ENCODE measurements at places on chromosomes 6 and 20.

DNA sequence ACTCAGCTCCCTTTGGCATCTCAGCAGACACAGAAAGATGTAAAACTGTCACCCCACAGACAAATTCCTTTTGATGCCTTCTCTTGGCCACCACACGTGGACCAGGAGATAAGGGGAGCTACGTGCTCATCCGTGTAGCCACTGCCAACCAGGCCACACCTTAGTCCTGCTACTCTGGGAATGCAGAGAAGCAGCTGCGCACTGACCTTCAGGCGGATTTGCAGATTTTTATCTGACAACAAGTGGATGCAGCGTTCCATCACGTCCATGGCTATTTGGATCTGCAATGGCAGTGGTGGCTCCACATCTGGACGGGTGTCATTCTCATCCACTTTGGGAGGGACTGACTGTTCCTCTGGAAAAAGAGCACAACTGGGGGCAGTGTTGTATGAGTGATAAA is 30.8 kb downstream of the TTI1 start:
- no peak for DNase-seq

GRCh38 chr6:33967966-33968724 is 164.3 kb upstream of the MLN start:
- no peak for DNase-seq

- no peak for DNase-seq
Measured at GRCh38 chr6:3899970-3900439, 50.8 kb downstream of the FAM50B start.

- no peak for DNase-seq
Measured at GRCh38 chr6:154605178-154605881, 94.8 kb upstream of the CNKSR3 start.

GRCh38 chr20:32336918-32337347 is 21.2 kb upstream of the ASXL1 start:
- no peak for DNase-seq

DNA sequence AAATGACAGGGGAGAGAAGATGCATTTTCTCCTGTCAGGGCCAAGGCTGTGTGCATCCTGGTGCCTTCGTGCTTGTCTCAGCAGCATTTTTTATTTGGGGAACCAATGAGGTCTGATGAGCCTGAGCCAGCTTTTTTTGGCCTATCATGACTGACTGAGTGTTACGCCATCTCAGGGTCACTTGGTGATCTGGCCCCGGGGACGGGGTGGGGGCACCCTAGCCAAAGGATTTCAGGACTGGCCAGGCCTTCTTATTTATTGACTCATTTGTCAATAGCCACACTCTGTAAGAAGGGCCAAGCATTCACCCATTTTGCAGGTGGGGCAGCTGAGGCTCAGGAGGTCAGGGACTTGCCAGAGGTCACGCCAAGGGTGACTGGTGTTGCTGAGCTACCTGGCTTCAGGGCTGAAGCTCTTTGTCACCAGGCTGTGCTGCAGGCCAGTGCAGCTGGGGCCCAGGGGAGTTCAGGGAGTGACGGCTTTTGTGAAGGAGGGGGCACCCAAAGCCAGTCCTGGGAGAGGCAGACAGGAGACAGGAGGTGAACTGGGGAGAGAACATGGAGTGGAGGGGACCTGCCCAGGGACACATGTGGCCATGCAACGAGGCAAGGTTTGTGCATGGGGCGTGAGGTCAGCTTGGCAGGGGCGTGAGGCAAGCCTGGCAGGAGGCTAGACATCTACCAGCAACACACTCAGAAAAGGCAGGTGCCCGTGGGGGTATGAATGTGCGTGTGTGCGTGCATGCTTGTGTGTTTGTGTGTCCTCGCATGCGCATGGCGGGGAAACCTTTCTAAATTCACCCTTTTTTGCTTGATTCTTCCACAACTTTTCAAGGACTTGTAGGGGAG is 31.1 kb downstream of the VSTM2L start:
- no peak for DNase-seq

DNA sequence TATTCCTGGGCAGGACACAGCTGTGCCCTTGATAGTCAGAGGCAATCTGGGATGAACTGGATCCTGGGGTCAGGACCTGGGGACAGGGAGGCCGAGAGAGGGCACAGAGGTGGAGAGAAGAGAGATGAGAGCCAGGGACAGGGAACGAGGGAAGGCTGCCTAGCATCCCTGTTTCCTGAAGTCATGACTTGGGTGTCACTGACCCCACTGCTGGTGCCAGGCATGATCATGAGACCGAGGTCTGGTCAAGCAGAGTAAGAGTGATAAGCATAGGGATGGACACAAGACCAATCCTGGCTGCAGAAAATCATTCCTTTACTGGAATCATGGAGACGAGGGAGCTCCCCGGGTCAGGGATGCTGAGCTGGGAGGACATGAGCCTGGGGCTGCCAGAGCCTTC is 36.1 kb downstream of the FAM110A start:
- DNase-seq: no peak

- DNase-seq: no peak
Measured at GRCh38 chr20:1694672-1695071, 37.1 kb upstream of the SIRPG start.

DNA sequence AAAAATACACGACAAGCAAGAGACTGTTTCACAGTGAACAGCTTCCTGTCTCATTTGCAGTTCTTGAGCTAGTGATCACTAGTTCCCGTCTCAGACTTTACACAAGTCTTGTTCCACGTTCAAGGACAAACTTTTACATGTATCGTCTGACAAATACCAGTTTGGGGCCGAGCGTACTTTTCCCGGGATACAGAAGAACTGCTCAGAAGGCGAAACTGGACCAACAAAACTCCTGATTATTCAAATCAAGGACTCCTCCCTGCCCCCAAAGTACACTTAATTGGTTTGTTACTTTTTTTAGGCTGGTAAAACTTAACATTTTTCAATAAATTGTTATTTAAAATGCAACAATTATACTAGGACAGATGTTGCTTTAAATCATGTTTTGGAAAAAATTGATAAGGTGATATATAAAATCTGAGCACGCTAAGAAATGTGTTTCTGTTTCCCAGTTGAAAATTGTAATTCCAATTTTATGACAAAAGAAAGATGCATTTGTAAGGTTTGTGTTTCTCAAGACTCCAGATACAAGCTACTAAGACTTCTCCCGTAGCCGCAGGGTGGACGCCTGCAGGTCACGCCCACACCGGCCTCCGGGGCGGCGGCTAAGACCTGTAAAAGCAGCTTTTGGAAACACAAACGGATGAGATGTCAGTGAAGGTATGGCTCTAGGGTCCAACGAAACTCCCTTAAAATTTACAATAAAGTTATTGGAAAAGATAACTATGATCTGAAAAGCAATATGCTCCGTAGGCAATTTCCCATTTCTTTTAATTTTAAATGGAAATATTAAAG is 16.8 kb upstream of the TCFL5 start:
- DNase-seq: no peak
